Cerebellar nuclear complex (tissue), 1 donor: ENCODE measurements at places on chromosomes 1 and 21.

DNA sequence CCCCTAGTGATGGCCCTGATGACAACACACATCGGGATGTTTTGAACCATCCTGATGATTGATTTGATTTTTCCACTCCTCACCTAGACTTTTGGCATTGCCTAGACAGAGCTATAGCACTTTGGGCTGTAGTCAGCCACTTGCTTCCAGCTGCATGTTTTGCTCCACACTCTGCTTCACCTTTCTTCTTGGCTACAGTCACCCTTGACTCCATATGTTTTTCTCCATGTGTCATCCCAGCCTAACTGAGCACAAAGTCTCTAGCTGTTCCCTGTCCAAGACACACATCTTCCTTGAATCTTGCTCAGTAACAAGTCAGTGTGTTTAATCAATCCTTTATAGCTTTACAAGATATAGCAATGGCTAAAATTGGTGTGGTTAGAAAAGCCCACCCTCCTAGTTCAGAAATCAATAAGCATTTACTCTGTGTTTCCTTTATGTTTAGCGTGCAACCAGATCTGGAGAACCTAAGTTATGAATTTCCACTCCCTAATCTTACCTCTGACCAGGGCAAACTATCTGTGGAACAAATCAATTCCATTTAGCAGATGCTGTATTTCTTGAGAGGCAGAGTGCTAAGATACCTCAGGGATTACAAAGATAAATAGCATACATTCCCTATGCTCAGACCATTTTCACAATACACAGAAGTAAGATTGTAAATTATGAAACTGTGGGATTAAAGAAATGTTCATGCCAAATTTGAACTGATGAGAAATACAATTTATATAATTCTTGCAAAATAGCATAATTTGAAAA is 98.4 kb upstream of the LYPLAL1 start:
- no peak for DNase-seq

DNA sequence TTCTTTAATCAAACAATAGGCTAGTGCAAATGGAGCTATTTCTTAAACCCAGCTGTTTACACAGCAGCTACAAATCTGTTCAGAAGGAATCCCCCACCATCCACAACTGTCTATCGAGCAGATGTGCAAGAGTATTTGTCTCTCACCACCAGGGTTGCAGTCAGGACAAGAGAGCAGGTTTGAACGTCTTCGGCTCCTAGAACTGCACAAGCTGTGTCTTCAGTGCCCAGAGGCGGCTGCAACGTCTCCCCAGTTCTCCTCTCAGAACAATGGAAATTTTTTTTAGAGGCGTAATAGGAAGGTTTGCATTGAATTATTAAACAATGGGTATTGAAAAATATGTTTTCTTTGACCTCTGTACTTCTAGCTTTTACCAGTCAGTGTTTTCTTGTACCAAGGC is 7.3 kb downstream of the OVAAL start:
- no peak for DNase-seq

DNA sequence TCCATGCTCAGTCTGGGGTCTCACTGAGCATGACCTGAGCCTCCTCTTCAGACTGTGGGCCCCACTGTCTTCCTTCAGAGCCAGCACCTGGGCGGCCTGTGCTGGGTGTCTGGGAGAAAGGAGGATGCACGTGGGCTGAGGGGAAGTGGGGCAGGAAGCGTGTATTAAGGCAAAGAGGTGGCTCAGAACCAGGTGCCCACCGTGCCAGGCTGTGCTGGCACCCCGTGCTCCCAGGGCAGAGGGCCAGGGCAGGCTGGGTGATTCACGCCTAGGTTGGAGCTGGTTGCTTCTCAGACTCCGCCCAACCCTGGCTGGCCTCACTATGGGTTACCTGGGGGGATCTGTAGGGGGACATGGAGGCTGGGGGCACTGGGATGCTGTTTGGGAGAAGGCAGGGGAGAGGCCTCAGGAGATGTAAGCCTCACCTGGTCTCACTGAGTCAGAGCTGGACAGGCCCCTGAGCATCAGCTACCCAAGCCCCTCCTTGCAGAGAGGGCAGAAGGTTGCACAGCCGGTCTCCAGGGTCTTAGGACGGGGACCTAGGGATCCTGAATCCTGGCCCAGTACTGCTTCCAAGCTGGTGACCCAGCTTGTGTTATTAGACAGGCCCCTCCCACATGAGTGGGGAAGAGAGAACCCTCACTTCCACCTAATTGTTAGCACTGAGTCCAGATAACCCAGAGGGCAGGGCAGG is 18.6 kb upstream of the PADI1 start:
- DNase-seq: no peak

DNA sequence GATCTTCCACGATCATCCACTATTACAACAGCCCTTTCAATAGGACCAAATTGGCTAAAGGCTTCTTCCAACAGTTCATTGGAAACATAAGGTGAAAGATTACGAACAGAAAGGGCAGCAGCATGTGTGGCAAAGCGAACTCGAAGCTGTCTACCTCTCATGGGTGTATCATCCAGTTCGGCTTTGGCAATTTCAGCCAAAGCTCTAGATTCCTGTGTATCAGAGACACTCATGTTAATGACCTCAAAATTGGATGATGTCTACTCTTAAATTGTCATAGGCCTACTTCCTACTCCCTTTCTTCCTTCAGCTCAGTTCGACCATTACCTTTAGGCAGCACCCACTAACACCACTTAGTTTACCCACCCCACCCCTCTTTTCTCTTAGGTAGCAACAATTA is 2.2 kb downstream of the SFPQ start:
- no peak for DNase-seq

DNA sequence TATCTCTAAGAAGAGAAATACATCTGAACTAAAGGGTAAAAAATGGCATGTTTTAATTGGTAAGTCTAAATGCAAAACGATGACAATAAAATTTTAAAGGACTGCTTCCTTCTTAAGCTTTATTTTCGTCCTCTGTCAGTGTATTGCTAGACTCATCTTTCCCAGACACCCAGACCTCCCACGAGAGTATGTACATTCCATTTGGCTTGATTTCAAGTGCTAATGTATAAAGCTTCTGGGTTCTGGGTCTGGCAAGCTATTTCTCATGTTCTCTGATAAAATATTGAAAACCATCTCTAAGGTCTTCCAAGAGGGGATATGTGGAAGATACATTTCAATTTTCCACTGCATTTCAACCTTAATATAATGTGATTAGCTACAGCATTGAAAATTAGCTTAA is 24.6 kb upstream of the SLC2A1 start:
- DNase-seq: no peak

DNA sequence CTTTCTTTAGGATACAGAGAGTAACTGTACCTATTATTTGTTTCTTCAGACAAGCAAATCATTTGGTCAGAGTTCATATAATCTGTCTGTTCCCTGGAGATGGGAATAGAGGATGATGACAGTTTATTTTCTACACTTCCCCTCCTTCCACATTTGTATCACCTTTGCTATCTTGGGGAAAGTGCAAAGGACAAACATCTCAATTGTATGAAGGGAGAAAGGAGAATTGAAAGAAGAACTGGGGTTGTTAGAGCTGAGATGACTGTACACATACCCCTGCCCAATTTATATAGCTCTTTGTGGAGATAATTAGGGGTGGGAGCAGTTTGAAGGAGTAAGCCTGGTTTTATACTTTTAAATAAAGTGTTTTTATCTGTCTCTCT is 14.0 kb downstream of the POLR3GL start:
- no peak for DNase-seq
